ENCODE measurements at places on chromosomes 4 and X.

- DNase-seq, result no peak
Measured at GRCh38 chr4:141058591-141059512, 74.4 kb downstream of the RNF150 start.

DNA sequence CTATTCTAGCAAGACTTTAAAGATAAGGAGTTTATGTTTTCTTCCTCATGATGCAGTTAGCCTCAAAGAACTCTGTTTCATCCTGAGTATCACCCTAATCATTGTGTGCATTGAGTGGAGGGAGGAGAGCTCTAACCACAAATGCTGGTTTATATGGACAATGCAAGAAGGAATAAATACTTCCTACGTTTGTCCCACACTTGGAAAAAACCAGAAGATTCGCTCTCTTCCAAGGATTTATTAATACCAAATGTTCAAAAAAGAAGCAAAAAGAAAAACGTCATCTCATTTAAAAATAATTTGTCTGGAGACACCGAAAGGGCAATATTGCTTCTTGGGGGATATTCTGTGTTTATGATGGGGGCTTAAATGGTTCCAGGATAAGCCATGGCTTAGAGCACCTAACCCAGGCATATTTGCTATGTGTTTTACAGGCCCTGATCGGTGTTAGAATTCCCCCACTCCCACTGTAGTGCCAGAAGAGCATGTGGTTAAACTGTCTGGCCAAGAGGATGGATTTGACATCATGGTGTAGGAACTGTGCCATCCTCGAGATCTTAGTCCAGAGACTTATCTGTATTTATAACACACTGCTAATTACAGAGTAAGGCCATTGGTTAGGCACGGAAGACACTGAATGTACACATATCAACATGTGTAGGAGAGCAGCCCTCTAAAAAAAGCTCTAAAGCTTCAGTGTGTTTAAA is 227.2 kb downstream of the ANK2 start:
- peak; percentile 70 for DNase-seq

DNA sequence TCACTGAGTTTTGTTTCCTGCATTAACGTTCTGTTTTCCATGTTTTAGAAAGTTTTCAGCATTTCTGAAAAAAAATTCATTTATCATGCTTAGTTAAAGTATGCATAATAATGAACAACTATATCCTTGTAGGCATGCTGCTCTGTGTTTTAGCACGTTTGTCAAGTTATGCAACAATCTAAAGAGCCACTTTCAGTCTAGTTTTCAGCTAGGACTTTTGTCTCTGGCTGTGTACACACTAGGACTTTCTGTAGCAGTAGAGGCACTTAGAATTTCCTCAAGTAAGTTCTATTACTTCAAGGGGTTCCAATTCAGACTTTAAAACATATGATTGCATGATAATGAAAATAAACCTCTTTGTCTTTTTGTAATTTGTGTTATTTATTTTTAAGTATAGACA is 12.4 kb downstream of the DCAF8L1 start:
- no peak for DNase-seq

GRCh38 chr4:114866901-114867670 is 246.3 kb downstream of the NDST4 start:
- DNase-seq, result no peak

GRCh38 chr4:106775636-106776035 is 260.5 kb downstream of the DKK2 start:
- DNase-seq, result no peak

DNA sequence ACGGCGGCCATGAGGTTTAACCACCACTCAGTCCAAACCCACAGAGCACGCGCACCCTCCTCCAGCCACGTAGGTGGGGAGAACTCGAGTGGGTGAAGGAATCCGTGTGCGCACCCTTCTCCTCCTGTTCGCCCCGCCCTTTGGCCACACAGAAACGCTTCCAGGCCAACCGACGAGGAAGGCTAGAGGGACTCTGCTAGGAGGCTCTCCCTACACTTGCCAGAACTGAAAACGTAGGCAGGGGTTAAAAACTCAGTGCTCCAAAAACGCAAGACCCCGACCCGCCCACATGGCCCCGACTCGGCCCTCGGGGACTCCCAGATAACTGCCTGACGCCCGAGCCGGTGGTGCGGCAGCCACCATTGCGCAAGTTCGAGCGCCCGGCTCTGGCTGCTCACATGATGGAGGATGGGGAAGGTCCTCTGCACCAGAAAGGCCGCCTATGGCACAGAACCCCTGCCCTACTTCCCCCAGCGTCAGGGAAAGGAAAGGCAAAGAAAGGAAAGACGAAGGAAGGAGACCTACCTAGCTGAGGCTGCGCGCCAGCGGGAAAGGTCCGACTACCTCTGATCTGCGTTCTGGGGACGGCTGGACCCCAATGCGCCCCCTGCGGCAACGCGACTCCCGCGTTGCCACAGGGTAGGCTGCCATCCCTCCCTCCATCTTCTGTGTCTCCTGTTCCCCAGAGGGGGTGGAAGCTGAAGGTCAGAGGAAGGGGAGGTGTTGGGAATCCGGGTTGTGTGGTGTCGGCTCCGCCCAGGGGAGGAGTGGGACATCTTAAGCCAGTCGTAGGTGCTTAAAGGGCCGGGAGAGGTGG is 201.9 kb upstream of the AGTR2 start:
- DNase-seq, result peak; percentile 70

DNA sequence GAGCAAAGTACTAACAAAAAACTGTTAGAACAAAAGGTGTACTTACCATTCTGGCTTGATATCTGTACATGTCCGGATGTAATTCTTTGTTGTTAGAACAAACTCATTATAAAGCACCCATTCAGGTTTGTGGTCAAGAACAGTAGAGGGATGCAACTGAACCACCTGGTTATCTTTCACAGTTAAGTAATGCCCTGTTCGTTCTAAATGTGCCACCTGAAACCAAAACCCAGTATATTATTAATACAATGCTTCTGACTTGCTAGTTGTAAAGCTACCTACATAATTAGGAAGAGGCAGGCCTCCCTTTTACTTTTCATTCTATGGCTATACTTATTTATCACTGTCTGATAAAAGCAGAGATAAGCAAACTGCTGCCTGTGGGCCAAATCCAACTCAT is 54.8 kb downstream of the DHX15 start:
- DNase-seq, result no peak

DNA sequence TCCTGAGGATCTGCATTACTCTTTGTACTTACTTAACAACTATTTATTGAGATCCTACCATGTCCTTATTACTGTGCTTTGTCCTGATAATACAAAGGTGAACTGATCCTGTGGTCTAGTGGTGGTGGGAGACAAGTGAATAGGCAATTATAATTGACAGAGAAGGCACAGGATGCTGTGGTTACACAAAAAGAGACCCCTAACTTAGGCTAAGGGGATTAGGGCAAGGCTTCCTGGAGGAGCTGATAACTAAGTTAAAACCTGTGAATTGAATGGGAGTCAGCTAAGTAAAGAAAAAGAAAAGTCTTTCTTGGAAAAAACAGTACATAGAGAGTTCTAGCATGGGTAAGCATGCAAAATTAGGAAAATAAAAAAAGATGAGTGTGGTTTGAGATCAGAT is 164.4 kb downstream of the LARP7 start:
- DNase-seq, result no peak

GRCh38 chrX:12225107-12225506 is 86.8 kb downstream of the FRMPD4 start:
- DNase-seq, result no peak

GRCh38 chr4:40395908-40396793 is 61.0 kb downstream of the CHRNA9 start:
- no peak for DNase-seq

DNA sequence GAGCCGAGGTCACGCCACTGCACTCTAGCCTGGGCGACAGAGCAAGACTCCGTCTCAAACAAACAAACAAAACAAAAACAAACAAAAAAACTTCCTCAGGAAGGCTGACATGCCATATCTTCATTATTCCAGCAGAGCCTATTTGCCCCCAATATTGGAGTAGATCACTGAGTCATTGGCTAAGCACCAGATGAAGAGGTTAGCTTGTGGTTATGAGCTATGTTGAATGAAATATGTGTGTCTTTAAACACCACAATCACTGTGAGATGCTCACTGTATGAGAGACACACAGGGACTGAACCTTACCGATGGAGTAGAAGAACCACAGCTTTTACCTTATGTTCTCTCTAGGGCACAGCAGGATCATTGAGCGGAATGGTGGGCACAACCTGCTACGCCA is 122.1 kb upstream of the EOLA2 start:
- DNase-seq, result no peak

- DNase-seq, result no peak
Measured at GRCh38 chr4:70715097-70715496, 6.7 kb upstream of the RUFY3 start.

- DNase-seq, result no peak
Measured at GRCh38 chr4:140049024-140049848, 104.7 kb downstream of the MAML3 start.

DNA sequence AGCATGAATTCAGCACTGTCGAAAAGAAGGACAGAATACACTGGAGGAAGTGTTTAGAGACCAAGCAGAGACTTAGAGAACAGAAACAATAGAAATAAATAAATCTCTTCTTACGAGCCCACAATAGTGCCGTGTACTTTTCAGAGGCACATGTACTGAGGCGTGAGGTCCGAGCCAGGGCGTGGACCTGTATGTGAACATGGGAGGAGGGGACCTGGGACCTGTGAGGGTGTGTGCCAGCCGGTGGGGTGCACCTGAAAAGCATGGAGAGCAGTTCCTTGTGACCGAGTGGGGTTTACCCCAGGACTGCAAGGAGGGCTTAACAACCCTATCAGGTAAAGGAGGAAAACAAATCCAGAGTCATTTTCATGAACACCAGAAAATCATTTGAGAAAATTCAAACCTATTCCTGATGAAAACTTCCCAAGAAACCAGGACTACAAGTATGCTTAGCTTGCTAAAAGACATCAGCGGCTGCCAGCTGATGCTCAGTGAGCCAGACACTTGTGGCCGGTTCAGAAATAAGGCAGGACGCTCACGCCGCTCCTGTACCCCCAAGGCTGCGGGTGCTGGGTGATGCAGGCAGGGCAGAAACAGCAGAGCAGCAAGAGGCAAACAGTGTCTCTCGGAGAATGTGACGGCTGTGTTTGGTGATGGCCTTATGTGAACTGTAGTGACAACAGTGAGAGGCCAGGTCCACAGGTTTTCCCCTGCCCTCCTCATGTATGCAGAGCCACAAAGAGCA is 37.1 kb downstream of the NELFA start:
- no peak for DNase-seq

GRCh38 chr4:86557526-86557925 is 36.6 kb upstream of the PTPN13 start:
- DNase-seq, result no peak

GRCh38 chr4:159079074-159079473 is 23.8 kb upstream of the RAPGEF2 start:
- no peak for DNase-seq

DNA sequence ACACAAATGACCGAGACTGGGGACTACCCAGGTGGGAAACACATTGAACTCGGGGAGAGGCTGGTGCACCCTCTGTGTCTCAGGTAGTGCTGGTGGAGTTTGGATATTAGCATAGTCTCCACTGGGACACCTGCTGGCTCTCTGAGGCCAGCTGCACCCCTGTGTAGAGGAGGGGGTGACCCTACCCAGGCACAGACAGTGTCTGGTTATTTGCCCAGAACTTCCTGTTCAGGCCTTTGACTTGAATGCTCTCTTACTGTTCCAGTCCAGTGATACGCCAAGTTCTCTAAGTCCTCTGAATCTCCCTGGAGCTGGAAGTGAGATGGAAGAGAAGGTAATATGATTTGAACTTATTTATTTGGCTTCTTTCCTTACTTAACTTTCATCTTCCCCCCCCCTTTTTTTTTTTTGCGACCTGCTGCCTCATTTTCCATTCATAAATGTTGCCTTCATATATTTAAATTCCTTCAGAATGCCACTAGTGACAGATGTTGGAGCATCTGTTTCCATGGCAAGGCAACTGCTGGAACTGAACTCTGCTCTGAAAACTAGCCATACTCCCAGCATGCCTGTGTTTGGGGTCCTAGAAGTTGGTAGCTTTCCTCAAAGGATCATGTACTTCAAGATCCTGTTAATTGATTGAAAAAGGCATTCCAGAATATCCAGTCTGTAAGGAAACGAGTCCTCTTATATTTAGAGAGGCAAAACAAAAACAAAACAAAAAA is 76.7 kb downstream of the AASDH start:
- no peak for DNase-seq

- no peak for DNase-seq
Measured at GRCh38 chrX:48487362-48487798, 11.4 kb downstream of the FTSJ1 start.

DNA sequence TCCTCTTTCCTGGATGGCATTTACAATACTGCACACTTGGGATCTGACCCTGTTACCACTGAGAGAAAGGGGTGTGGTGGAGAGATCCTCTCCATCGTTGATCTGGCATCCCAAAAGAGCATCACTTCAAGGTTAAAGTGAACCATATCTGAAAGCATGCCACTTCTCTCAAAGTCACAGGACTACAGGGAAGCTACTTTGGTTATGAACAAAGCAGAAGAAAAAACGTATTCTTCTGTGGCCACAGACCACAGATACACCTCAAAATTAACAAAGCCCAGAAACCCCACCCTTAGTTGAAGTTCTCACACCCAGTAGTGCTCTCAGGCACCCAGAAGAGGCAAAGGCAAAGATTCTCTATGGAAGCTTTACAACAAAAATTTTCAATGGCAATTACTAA is 108.3 kb downstream of the JADE1 start:
- no peak for DNase-seq

DNA sequence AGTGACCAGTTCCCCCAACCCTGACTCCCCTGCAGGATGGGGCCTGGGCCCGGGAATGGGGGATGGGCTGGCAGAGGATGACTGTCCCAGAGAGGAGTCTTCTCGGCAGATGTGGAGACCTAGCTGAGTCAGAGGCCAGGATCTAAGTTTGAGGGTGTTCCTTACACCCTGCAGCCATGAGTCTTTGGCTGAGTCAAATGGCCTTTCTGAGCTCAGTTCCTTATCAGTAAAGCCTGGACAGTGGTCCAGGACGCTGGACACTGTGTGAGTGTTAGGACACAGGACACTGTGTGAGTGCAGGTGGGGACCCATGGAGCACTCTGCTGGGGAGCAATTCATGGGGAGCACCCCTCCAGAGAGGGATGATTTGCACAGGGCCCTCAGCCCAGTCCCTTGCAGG is 5.0 kb downstream of the IL9R start:
- no peak for DNase-seq

GRCh38 chr4:73011629-73011985 is 57.9 kb downstream of the COX18 start:
- no peak for DNase-seq

DNA sequence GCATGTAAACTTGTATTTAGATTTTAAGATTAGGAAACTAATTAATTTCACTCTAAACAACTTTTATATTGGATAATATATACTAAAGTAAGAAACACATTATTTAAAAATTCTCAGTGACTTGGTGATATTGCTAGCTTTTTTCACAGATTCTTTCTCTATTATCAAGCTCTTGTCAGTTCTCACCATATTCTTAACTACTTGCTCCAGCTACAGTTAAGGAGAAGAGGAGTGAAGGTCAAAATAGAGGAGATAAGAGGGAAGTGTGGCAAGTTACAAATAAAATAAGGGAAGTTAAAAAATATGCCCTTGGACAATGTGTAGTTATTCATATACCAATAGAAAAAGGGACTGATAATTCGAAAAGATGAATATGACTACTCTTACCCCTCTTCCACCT is 34.7 kb upstream of the NAF1 start:
- DNase-seq, result no peak

GRCh38 chr4:15550491-15550890 is 80.8 kb downstream of the CC2D2A start:
- DNase-seq, result no peak

Measured in left forelimb (tissue), 1 donor.